ENCODE measurements at places on chromosomes 13 and 19. TPM values are rescaled to one million over a fixed set of nuclear protein-coding genes. Genes with fewer than 3 reads are reported as not detected.

- DNase-seq = no peak
Observed at GRCh38 chr13:40146063-40146462, 490.6 kb downstream of the COG6 start.

DNA sequence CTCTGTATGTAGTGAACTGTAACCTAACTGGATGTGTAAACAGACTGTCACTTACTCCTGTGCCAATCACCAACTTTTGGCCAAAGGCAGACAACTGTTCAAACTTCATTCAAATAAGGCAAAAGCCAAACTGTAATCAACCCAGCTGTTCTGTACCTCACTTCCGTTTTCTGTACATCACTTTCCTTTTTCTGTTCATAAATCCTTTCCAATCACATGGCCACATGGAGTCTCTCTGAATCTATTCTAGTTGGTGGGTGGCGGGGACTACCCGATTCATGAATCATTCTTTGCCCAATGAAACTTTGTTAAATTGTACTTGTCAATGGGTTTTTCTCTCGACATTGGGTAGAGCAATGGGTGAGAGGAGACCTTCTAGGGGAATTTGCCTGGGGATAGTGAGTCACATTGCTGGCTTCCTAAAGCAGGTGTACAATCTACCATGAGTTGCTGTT is 178.3 kb upstream of the RFC3 start:
- DNase-seq = no peak

- DNase-seq = no peak
Observed at GRCh38 chr13:76795701-76796695, 90.2 kb downstream of the KCTD12 start.

Gene NMRK2
- not detected for total RNA-seq

GRCh38 chr13:101575581-101575980 is 123.1 kb downstream of the ITGBL1 start:
- no peak for DNase-seq

Data from kidney epithelial cell (primary cell).